ENCODE measurements at places on chromosomes 13 and 19.
A peak's percentile ranks its signal among the peaks of the same experiment; 100 is the strongest.

DNA sequence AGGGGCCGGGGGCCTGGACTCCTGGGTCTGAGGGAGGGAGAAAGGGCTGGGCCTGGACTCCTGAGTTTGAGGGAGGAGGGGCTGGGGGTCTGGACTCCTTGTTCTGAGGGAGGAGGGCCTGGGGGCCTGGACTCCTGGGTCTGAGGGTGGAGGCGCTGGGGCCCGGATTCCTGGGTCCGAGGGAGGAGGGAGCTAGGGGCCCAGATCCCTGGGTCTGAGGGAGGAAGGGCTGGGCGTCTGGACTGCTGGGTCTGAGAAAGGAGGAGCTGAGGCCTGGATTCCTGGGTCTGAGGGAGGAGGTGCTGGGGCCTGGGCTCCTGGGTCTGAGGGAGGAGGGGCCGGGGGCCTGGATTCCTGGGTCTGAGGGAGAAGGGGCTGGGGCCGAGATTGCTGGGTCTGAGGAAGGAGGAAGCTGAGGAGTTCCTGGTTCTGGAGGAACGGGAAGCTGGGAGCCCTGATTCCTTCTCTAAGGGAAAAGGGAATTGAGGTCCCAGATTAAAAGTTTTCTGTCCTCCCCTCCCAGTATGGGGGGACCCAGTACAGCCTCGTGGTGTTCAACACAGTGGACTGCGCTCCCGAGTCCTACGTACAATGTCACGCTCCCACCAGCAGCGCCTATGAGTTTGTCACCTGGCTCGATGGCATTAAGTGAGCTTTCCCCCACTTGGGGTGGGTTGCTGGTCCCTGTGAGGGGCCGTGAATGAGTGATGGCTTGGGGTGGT lies 721 bp downstream of the MED25 start:
- DNase-seq, result no peak

GRCh38 chr19:8034178-8034525 lies 18.4 kb upstream of the CCL25 start:
- no peak for DNase-seq

DNA sequence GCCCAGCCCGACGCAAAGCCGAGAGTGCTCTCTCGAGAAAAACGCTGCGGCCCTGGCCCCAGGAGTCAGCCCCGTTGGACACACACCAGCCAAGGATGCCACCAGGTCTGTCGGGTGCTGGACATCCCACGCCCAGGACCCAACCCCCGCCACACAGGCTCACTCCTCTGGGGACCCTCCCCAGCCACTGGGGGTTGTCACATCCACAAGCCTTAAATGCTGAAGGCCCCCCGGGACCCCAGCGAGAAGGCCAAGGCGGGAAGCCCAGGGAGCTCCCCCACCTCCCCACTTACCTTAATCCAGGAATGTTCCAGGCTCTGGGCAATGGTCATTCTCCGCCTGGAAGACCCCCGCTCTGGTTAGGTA lies 11.2 kb downstream of the DAPK3 start:
- no peak for DNase-seq

DNA sequence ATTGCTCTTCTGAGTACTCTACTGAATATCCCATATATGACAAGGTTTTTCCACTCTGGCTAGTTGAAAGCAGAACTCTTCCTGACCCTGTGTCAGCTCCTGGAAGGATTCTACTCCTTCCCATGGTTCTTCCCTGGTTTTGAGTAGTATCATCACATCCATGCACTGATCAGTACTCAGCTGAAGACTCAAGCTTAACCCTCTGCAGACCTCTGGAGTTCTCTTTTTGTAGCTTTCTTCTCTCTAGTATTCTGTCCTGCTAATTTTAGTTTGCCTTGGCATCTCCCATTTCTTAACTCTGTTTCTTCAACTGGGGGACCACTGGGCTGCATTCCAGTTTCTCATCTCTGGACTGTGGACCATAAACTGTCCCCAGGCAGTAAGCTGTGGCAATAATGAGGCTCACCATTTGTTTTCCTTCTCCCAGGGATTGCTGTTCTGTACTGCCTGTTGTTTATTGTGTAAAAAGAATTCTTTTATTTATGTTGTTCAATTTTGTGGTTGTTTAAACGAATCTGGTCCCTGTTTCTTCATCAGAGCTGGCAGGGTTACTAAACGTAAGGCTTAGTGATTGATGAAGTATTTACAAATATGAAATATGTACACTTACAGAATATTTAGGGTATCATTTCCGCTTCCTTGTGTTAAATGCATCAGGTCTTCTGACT lies 19.7 kb downstream of the LPAR6 start:
- no peak for DNase-seq

GRCh38 chr13:30675717-30676116 lies 58.0 kb downstream of the USPL1 start:
- no peak for DNase-seq

GRCh38 chr13:95111608-95112007 lies 189.6 kb downstream of the ABCC4 start:
- DNase-seq, result no peak

DNA sequence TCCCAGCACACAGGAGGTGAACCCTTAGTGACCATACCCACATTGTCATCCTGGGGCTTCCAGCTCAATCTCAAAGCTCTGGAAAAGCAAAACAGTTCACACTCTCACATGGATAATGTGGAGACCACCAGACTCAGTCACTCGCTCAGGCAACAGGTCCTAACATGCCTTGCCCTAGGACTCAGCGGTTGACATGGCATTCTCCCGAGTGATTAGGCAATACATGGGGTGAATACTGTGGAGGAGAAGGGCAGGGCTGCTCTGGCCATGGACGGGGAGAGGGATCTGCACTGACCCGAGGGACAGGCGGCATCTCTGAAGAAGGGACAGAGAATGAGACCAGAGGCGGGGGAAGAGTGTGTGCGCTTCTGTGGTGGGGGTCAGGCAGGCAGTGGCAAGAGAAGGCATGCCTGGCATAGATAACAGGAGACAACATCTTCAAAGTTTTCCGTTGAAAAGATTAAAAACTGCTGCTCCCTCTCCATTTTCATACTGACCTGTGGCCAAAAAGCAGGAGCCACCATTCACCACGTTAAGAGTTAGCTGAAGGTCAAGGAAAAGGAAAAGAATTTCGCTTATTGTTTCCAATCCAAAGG lies 44.5 kb upstream of the EPHX3 start:
- DNase-seq, result no peak

DNA sequence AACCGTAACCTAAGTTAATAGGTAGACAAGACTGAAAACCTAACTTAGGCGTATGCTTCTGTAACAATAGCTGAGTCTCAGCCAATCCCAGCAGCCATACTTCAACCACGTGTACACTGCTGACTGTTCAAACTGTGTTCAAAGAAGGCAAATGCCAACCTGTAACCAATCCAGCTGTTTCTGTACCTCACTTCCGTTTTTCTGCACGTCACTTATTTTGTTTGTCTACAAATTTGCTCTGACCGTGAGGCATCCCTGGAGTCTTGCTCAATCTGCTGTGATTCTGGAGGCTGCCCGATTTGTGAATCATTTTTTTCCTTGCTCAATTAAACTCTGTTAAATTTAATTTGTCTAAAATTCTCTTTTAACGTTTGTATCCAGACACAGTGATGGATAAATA lies 59.2 kb downstream of the EDNRB start:
- no peak for DNase-seq

DNA sequence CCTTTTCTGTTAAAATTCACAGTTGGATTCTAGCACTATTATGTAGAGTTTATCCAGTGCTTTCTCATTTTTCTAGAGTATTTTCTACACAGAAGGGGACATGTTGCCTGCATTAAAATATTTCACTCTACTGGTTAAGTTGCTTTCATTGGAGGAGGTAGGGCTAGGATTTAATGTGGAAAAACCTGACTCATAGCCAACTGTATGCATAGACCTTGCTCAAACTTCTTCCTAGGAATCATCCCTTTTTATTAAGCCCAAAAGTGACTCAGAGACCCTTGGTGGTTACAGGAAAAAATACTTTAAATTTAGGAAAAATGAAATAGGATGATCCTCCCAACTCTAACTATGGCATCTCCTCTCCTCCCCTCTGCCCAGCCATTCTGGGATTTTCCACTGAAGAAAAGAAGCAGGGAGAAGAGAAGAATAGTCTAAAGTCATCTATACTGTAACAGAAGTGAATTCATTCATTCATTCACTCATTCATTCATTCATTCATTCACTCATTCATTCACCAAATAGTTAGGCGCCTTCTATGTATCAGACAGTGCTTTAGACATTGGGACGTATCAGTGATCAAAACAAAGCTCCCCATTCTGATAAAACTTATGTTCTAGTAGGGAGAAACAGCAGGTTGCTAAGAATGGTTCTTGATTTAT lies 109.0 kb upstream of the HTR2A start:
- no peak for DNase-seq

GRCh38 chr13:20190481-20191310 lies 2.0 kb downstream of the GJB2 start:
- peak; percentile 81 for DNase-seq

GRCh38 chr13:54574791-54575190 lies 1546.2 kb downstream of the OLFM4 start:
- no peak for DNase-seq

DNA sequence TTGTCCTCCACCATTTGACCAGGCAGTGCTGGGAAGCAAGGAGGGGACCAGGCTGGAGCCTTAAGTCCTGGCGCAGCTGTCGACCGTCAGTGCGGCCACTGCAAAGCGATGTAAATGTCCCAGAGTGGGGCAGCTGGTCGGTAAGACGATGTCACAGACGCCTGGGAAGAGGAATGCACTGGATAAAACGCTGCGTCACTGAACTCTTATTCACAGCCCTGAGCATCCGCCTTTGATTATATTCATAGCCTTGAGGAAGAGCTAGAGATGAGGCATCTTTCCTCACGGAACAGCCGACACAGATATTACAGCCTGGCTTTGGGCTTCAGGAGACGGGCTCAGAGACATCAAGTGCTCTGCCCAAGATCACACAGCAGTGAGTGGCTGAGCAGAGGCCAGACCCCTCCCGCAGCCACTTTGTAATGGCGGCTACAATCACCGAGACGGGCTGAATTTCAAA lies 17.6 kb upstream of the TUBGCP3 start:
- DNase-seq, result no peak

DNA sequence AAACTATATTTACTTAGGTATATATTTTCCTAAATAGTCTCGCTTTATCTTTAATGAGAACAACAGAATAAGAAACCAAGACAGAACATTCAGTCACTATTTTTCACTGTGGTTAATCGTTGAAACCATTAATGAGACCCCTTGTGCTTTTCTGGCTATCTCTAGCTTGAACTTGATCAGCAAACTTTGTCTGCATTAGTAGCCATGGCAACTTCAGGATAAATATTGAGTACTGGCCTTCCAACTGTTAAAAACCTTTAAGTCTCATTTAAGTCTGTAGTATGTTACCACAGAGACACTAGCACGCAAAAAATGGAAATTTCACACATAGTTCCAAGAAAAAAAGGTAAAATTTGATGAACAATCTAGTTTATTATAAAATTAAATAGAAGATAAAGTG lies 946.0 kb downstream of the SLITRK5 start:
- no peak for DNase-seq

GRCh38 chr13:84129966-84130365 lies 247.7 kb upstream of the SLITRK1 start:
- DNase-seq, result no peak

DNA sequence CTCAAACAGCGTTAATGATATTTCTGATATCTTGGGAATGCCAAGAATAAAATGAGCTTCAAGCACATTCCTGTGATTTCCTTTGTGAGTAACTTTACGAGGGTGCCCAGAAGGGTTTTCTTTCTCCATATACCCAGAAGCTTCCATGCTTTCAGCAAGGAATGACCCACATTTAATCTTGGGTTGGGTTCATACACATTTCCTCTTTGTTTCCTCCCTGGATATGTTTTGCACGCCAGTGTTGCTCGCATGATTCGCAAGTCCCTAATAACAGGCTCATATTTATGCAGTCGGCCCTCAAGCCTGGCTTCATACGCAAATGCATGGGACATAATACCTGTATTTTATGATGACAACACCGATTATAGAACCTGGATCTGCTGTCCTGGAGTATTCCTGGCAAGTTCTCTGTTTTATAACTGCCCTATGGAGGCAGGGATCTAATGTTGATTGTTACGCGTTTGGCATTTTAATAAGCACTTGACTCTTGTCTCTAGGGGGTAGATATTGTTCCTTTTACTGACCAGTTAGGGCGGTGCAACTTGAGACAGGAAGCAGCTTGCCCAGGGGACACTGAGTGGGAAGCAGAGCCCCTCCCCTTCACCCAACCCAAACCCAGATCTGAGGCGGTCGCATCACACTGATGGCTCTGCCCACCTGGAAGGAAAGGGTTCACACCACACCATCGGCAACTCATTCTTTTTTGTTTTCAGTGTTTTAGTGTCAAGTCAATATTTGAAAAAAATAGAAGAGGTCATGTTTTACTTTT lies 220.4 kb upstream of the SOX1 start:
- DNase-seq, result no peak

Data from RCC 7860 (cell line).